Fibroblast of skin of right quadriceps (primary cell): ENCODE measurements at places on chromosomes 11 and 22.
A peak's percentile ranks its signal among the peaks of the same experiment; 100 is the strongest.

DNA sequence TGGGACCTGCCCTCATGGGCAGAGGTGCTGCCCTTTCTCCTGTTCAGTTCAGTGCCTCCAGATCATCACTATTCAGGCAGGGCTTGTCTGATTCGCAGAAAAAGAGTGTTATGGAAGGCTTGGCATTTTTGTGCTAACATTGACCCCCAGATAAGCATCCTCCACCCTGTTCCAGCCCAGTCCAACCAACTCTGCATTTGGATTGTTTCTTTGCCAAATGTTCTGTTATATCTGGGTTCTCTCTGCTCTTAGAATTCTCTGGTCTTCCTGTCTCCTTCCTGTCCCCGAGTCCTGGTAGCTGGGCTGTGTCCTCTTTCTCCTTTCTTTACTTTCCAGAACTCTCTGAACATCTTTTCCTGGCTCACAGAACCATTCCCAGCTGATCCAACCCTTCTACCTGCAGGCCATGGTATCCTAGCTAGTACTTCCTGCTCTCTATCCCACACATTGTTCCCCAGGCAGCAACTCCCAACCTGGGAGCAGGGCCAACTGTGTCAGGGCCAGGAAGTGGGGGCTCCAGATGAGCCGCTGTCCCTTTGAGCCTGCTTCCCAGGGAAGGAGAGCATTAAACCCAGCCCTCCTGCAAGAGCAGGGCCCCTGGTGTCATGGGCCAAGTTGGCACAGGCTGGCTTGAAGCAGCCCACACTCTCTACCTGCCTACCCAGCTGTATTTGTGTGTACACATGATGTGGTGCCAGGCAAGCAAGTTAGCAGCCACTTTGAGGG, 280.7 kb upstream of the CADM1 start:
- DNase-seq: peak; percentile 9

GRCh38 chr22:36222887-36223450, 16.4 kb downstream of the APOL2 start:
- no peak for DNase-seq

- peak; percentile 62 for DNase-seq
Observed at GRCh38 chr11:95143106-95143681, 53.5 kb downstream of the ENDOD1 start.

- no peak for DNase-seq
Observed at GRCh38 chr11:122807731-122808477, 30.4 kb upstream of the CRTAM start.

- DNase-seq: peak; percentile 51
Observed at GRCh38 chr11:73894725-73895335, 18.0 kb downstream of the PAAF1 start.

GRCh38 chr11:12045914-12046635, 37.6 kb upstream of the DKK3 start:
- DNase-seq: no peak

- DNase-seq: no peak
Observed at GRCh38 chr22:44797181-44797725, 44.9 kb downstream of the ARHGAP8 start.

DNA sequence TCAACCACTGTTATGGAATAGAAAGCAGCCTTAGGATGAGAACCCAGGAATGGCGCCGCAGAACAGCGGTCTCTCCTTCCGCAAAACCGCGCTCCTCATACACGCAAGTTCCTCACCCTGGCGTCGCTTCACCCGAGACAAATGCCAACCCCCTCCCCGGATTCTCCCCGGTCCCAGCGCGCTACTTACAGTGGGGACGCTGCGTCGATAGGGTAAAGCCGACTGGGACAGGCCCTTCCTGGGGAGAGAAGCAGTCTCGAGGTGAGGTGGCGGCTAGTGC, 287 bp downstream of the RPS13 start:
- DNase-seq: no peak

DNA sequence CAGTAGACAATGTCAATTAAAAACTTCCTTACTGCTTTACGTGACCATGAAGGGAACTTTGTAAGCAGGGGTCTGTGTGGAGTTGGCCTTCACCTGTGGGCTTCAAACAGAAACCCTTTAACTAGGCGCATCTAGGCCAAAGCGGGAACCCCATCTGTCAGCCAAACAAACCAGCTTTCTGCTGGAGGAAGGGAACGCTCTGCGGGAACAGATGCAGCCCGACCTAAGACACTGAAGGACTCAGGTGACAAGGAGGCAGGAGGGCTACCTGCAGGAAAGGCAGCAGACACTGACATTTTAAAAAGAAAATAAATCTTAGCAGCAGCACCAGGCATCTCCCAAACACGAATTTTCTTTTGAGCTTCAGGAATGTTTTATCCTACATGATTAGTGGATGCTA, 78.4 kb downstream of the CADM1 start:
- DNase-seq: no peak

DNA sequence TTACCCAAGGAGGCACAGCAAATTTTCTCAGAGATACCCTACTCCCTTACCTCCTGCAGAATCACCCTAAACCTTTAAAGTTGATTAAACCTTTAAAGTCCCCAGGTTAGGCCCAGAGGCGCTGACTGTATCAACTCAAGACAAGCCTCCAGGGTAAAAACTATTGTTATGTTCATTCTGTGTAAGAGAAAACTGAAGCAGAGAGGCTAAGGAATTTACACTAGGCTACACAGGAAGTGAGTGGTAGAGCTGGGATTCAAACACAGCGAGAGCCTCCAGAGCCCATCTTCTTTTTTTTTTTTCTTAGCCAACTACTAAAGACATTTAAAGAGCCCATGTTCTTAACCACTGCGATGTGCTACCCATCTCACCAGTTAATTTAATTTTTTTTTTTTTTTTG, 56.3 kb upstream of the GRK3 start:
- DNase-seq: no peak

DNA sequence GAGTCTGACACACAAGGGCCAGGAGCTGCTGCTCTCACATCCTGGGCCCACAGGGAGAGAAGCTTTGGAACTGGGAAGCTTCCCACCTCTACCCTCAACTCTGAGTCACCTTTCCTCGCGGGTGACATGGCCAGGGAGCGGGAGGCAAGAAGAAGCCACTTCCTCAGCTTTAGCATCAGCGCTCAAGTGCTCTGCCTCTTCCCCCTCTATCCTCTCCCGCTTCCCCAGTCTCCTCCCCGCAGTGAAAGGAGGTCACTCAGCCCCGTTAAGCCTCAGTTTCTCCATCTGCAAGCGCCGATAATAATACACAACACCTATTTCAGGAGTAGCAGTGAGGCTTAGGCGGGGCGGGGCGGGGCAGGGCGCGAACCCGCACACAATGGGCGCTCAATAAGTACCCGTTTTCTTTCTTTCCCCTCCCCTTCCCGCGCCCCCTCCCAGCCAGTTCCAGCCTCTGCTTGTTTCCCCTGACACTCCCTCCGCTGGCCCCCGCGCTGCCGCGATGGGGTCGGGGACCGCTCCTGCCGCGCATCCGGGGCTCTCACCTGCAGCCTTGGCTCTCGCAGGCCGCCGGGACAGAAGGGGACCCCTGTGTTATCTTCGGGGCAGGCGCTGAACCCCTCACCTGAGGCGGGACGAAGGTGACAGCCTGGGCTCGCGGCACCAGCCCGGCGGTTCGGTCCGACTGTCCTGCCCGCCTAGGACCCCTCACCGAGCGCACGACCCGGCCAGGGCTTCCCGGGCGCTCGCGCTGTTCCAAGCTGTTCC, 892 bp downstream of the GDPD5 start:
- peak; percentile 34 for DNase-seq

DNA sequence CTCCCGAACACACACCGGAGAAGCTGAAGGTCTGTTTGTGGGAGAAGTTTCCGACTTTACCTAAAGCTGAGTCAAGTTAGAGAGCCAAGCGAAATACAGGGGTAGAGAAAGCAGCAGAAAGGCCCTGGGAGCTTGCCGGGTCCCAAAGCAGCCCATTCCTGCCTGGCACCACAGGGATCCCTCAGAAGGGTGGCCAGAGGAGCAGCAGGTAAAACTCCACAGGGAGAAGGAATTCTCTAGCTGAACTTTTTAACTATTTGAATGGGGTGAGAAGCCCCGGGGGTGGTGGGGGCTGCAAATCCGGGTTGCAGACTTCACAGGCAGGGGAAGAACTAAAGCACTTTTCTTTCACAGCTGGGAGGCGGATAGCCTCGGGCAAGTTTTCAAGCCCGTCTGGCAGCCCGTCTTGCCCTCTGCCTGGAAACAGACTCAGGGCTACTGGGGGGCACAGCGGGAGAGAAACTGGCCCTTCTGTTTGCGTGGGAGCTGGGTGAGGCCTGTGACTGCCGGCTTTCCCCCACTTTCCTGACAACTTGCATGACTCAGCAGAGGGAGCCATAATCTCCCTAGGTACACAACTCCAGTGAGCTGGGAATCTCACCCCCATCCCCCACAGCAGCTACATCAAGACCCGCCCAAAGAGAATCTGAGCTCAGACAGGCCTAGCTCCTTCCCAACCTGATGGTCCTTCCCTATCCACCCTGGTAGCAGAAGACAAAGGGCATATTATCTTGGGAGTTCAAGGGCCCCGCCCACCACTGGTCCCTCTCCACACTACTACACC, 311.0 kb downstream of the SBF2 start:
- peak; percentile 78 for DNase-seq

- DNase-seq: no peak
Observed at GRCh38 chr11:69057801-69058200, 9.1 kb downstream of the TPCN2 start.

DNA sequence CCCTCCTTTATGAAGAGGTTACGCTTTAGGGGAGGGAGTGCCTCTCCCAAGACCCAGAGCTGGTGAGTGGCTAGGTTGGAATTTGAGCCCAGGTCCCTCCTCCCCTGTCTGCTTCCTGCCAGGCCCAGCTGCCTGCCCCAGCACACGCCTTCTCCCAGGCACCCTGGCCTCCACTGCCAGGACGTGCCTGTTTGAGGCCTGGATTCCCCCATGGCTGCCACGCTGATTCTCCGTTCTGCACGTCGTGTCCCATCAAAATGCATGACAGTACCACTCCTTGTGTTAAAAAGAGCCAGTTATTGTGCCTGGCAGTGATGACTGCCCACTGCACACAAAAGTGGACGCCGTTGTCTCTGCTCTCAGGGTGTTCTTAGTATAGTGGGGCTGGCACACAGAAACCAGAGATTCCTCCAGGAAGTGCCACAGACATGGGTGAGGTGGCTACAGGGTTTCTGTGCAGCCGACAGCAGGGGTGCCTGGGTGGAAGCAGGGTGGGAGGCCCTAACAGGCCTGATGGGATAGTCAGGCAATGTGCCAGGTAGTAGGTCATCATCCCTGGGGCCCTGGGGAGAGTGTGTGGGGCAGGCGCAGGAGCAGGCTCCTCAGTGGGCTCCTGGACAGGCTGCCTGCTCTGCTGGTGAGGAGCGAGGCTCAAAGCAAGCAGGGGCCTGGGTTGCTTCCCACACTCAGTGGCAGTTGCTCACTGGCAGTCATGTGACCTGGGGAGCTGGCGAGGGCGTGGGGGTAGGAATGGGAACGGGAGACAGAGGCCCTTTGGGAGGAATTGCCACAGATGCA, 24.2 kb downstream of the MED15 start:
- DNase-seq: peak; percentile 82

- DNase-seq: no peak
Observed at GRCh38 chr11:6742260-6742659, 29.5 kb downstream of the OR2AG2 start.

- peak; percentile 19 for DNase-seq
Observed at GRCh38 chr11:37657645-37658044, 1059.6 kb upstream of the RAG2 start.

- no peak for DNase-seq
Observed at GRCh38 chr22:49344656-49345055, 483.0 kb downstream of the BRD1 start.

- no peak for DNase-seq
Observed at GRCh38 chr22:44913198-44913983, 96.4 kb downstream of the PHF21B start.

DNA sequence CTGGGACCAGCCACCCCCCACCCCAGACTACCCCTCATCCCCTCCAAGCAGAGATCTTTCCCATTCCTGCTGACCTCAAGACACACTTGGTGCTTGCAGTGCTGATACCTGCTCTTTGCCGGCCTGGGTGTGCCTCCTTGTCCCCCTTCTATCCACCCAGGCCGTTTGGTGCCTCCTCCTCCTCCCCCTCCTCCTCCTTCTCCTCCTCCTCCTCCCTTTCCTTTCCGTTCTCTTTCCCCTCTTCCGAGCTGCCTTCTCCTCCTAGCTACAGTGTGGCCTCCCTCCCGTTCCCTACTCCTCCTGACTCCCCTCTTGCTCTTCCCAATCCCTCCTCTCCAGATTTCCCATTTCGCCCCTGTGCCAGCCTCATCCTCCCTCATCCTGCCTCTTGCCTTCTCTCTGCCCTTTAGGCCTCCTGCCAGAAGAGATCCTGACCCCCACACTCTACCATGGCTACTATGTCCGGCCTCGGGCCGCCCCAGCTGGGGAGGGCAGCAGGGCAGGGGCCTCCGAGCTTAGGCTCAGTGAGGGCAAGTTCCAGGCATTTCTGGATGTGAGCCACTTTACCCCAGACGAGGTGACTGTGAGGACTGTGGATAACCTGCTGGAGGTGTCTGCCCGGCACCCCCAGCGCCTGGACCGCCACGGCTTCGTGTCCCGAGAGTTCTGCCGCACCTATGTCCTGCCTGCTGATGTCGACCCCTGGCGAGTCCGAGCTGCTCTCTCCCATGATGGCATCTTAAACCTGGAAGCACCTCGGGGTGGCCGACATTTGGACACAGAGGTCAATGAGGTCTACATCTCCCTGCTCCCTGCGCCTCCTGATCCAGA, 712 bp downstream of the HSPB2 start:
- DNase-seq: no peak

GRCh38 chr11:95354304-95354703, 123.3 kb upstream of the SESN3 start:
- no peak for DNase-seq

- DNase-seq: peak; percentile 19
Observed at GRCh38 chr22:17845790-17846189, 71.5 kb upstream of the BID start.

GRCh38 chr22:30829901-30830550, 135.4 kb downstream of the OSBP2 start:
- peak; percentile 94 for DNase-seq

DNA sequence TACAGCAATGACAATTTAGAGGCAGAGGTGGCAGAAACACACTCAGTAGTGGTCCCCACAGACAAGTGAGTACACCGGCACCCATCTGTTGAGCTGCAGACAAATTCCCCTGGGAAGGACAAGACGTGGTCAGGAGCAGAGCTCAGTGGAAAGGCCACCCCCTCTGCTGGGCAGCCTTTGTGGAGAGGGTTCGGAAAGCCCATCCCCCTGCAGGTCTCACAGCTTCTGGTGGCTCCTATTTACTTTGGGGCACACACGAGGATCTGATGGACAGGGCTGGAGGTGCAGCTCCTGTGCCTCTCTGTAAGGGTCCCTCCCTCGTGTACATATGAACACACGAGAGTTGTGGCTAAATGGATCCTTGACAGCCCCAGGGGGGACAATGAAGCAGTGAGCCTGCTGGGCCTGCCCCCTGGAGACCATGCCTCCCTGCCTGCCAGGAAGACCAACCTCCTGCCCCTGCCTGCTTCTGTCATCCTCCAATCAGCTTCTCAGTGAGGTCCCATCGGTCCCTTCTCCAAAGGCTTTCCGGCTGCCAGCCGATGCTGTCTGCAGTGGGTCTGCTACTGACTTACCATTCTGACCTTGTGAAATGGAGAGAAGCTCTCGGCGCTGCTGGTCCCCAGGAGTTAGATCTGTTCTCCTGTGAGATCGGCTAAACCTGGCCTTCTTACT, 161.5 kb downstream of the CACNA1I start:
- DNase-seq: no peak
